ENCODE measurements at places on chromosomes 3 and 15.

DNA sequence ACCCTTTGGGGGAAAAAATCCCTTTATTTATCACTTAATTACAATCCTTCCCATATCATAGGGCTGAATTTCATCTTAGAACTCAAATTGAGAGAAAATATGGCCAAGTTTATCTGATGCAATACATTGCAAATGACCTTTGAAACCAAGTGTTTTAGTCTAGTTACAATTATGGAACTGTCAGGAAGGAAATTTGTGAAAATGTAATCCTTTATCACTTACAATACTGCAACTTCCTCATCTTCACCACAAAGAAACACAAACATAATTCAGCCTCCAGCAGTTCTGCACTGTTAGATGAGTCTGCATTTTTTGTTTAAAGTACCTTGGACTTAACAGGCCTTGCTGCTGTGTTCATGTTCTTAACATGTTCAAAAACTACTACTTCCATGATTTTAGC is 4.6 kb downstream of the CCPG1 start:
- peak; percentile 16 for DNase-seq

GRCh38 chr3:162558016-162558415 is 1061.4 kb downstream of the OTOL1 start:
- no peak for DNase-seq

DNA sequence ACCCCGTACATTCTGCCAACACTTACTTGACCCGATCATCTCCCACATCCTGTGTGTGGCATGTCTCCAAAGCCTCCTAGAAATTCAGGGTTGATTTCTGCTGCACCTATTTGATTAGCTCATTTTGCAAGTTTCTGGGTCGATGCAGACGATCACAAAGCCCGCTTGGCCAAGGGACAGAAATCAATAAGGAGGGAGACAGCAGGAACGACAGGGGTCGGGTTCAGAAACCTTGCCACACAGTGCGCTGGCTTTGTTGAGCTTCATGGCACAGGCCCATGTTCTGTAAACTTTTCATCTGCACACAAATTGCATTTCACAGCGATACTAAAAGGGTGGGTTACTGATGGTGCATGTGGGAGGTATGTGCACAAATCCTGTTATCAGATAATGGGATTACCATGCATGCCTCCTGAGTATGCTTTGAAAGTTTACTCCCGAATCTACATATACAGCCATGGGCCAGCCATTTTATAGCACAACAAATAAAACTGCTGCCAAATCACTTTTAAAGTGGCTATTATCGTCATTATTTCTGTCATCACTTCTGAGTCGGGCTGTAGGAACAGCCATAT is 95.9 kb upstream of the ATP11B start:
- no peak for DNase-seq

GRCh38 chr15:20356444-20356910 is 185.1 kb downstream of the GOLGA6L6 start:
- peak; percentile 84 for DNase-seq

GRCh38 chr3:52715714-52716305 is 9.9 kb downstream of the SPCS1 start:
- no peak for DNase-seq

GRCh38 chr15:29294732-29295325 is 25.2 kb upstream of the NSMCE3 start:
- no peak for DNase-seq

DNA sequence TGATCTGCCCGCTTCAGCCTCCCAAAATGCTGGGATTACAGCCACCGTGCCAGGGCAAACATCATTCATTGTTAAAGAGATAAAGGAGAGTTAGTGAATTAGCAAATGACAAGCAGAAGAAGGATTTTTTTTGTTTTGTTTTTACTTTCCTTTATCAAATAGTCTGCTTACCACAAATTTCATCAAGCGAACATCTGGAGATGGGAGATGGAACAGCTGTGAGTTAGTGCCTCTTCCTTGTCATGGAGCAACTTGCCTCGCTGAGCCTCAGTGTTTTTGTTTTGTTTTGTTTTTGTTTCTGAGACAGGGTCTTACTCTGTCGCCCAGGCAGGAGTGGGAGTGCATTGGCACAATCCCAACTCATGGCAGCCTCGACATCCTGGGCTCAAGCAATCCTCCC is 15.9 kb downstream of the ZNF860 start:
- DNase-seq: no peak

- no peak for DNase-seq
These were observed 23.3 kb downstream of the LARP6 start for GRCh38 chr15:70830615-70831014.

GRCh38 chr3:107297597-107297996 is 79.6 kb upstream of the CCDC54 start:
- no peak for DNase-seq

GRCh38 chr3:172658344-172659245 is 52.3 kb downstream of the NCEH1 start:
- no peak for DNase-seq

GRCh38 chr3:60919296-60919695 is 332.0 kb downstream of the FHIT start:
- no peak for DNase-seq

- no peak for DNase-seq
These were observed 228.6 kb downstream of the UBE2E2 start for GRCh38 chr3:23431764-23432163.

GRCh38 chr3:13480340-13481318 is 523 bp downstream of the HDAC11 start:
- peak; percentile 72 for DNase-seq

DNA sequence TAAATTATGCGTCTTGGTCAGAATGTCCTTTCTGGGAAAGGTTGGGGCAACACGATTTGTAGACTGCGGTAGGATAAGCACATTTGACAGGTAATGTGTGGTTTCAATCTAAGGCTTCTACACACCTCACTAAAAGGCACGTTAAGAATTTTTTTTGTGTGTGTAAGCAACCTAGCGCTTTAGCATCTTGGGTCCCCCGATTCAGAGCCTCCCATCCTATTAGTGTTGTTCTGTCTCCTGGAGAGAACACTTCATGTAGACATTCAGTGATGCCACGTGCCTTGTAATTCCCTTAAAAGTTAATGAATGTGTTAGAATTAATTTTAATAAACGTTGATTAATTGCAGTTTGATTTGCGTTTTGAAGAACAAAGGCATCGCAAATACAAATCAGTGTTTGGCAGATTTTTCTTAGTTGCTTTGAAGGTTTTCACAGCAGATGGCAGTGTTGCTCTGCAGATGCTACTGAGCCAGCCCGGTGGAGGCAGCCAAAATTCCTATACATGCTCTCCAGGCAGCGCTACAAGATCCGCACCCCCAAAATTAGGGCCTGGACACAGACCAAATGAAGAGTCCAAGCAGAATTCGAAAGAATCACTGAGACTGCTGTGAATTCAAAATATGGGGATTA is 63.5 kb downstream of the OTOL1 start:
- DNase-seq: no peak

DNA sequence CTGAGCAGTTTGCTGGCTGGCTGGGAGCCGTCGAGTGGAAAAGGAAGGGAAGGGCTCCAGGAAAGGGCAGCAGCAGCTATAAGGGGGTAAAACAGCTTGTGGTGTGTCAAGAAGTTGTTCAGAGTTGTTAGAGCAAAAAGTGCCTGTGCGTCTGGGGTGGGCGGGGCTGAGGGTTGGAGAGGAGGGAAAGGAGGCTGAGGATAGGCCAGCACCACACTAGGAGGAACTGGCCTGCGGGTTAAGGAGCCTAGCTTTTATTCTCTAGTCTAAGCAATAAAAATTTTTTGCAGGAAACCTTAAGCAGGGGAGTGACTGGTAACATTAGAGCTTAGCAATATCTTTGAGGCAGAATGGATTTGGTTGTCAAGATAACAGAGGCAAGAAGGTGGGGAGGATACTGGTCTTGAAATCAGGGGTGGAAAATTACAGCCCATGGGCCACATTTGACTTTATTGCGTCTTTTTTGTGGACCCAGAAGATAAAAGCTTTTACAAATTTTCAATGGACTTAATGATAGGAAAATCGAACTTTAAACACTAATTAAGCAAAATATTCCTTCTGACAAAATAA is 134.5 kb upstream of the AADACL2 start:
- no peak for DNase-seq

DNA sequence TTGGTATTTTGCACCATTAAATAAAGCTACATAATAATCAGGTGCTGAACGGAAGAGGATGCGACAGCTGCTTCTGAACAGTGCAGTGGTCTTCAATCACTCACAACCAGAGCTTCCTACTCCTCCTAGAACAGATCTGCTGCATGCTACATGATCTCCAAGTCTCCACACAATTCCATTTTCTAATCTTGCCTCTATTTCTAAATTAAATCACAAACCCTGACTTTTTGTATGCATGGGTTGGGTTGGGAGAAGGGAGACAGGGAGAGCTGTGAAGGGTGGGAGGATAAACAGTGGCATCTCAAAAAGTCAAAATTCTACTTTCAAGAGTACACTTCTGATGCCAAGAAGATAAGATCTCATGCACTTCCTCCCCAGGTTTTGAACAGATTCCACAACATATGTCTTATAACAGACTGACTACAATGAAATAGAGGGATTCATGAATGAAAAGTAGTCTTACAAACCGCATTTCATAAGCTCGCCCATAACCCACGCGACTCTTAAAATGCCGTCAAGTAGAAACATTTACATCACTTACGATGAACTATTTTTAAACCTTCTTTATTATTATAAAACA is 57.2 kb downstream of the CHSY1 start:
- no peak for DNase-seq

DNA sequence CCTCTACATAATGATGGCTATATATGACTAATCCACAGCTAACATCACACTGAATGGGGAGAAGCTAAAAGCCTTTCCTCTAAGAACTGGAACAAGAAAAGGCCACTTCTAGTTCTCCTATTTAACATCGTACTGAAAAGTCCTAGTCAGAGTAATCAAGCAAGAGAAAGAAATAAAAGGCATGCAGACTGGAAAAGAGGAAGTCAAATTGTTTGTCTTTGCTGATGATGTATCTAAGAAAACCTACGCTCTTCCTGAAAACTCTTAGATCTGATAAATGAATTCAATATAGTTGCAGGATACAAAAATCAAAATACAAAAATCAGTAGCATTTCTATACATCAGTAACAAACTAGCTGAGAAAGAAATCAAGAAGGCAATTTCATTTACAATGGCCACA is 116.9 kb downstream of the TP63 start:
- no peak for DNase-seq

GRCh38 chr3:48851407-48851806 is 3.7 kb upstream of the PRKAR2A start:
- no peak for DNase-seq

- DNase-seq: no peak
These were observed 167.2 kb upstream of the SLC2A2 start for GRCh38 chr3:171193693-171194092.

DNA sequence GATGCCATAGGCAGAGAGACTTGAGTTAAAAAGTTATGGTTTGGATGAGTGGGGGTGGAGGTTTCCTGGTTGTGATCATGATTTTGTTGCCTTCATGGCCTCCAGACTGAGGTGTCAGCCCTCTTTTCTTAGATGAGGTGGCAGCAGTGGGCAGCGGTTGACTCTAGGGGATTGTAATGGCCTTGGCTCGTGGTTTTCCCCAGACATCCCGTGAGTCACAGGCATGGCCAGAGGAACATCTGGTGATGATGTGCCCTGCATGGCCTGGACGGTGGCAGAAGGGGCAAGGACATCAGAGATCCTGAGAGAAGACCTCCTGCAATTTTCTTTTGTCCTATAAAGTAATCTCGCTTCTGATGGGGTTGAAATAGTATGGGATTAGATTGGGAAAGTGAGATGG is 12.4 kb downstream of the RETNLB start:
- no peak for DNase-seq

DNA sequence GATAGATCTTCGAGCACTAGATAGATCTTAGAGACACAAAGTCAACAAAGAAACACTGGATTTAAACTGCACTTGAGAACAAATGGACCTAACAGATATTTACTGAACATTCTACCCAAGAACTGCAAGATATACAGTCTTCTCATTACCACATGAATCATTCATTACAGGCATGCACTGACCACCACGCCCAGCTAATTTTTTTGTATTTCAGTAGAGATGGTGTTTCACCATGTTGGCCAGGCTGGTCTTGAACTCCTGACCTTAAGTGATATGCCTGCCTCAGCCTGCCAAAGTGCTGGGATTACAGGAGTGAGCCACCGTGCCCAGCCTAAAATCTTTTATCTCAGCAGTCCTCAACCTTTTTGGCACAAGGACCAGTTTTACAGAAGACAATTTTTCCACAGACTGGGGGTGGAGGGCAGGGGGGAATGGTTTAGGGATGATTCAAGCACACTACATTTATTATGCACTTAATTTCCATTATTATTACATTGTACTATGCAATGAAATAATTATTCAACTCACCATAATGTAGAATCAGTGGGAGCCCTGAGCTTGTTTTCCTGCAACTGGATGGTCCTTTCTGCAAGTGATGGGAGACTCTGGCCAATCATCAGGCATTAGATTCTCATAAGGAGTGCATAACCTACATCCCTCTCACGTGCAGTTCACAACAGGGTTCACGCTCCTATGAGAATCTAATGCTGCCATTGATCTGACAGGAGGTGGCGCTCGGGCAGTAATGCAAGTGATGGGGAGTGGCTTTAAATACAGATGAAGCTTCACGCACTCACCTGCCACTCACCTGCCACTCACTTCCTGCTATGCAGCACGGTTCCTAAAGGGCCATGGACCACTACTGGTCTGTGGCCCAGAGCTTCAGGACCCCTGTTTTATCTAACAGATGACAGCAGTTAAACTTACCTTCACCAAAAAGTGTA is 21.7 kb downstream of the CSNK1G1 start:
- DNase-seq: no peak

DNA sequence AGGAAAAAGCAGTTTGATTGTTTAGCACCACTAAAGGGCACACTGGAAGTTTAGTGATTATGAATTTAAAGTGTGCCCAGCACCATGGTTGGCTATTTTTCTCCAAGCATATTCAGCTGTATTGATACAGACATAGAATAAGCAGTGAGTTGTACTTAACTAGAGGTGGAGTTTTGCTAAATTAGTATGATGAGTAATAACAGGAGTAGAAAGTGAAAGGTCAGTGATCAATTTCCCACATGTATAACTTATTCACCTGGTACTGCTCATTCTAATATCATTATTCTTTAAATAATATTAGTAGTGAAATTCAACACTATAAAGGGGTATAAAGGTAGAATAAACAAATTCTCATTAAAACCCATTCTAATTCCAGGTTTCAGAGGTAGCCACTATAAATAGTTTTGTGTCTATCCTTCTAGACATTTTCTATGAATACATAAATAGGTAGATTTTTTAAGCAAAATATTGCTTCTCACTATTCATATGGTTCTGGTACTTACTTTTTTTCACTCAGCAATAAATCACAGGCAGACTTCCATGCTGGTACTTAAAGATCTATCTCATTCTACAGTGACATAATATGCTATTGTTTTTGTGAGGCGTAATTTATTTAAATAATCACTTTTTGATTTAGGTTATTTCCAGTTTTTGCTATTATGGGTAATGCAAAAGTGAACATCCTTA is 732.9 kb downstream of the VGLL3 start:
- no peak for DNase-seq

DNA sequence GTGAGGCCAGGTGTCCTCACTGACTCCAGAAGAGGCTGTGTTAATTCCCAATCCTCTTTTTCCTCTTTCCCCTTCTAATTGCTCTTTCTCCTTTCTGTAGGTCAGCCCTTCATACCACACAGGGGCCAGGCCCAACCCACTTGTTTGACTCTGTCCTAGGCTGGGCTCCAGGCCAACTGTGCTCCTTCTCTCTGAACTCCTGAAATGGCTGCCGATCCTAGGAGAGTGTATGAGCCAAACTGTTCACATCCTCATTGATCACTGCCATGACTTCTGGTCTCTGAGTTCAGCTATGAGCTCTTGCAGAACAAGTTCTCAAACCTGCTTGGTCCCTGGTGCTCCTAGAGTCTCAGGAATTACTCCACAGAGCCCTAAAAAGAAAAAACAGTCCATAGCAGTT is 145.1 kb downstream of the VGLL4 start:
- no peak for DNase-seq
